ENCODE measurements at places on chromosomes 12 and 14.

- no peak for DNase-seq
Observed at GRCh38 chr12:111758120-111758561, 8.6 kb upstream of the ALDH2 start.

GRCh38 chr12:115872919-115873357 is 404.6 kb downstream of the MED13L start:
- no peak for DNase-seq

DNA sequence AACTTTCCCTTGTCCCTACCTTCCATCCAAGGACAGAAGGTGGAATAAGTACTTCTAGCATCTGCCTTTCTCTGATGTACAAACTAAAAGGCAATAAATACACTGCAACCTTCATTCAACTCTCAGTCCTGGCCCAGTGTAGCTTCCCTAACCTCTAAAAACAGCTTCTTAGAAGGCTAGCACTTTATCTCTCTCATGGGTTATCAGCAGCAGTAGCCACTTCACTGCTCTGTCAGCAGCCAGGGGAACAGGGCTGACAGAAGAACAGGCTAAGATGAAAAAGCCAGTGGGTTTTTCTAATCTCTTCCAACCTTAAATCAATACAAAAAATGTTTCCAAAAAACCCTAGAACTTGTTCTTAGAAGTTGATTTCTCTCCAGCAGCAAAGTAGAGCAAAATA is 13.2 kb downstream of the BAZ2A start:
- DNase-seq, result no peak

- no peak for DNase-seq
Observed at GRCh38 chr14:78785265-78785664, 615.1 kb downstream of the NRXN3 start.

- no peak for DNase-seq
Observed at GRCh38 chr14:105366386-105367074, 31.8 kb upstream of the TEX22 start.

GRCh38 chr12:103665971-103666370 is 78.9 kb downstream of the STAB2 start:
- DNase-seq, result no peak

GRCh38 chr14:64504310-64504896 is at the start of gene ZBTB1:
TSS of gene ZBTB1 (plus strand) at chr14:64504770. CDS start at chr14:64521505, 16,735 bp downstream.
- DNase-seq, result peak; percentile 81

- no peak for DNase-seq
Observed at GRCh38 chr12:102061096-102061559, 663 bp downstream of the WASHC3 start.

DNA sequence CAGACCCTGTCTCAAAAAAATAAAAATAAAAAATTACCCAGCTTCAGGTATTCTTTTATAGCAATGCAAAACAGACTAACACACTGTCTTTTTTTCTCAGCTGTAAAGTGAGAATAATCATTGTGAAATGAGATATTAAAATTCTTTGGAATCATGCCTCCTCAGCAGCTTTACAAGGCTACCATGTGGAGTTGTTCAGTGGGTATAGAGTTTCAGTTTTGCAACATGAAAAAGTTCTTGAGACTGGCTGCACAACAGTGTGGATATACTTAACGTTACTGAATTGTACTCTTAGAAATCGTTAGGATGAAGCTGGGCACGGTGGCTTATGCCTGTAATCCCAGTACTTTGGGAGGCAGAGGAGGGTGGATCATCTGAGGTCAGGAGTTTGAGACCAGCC is 15.7 kb upstream of the MAPKAPK5 start:
- DNase-seq, result no peak

DNA sequence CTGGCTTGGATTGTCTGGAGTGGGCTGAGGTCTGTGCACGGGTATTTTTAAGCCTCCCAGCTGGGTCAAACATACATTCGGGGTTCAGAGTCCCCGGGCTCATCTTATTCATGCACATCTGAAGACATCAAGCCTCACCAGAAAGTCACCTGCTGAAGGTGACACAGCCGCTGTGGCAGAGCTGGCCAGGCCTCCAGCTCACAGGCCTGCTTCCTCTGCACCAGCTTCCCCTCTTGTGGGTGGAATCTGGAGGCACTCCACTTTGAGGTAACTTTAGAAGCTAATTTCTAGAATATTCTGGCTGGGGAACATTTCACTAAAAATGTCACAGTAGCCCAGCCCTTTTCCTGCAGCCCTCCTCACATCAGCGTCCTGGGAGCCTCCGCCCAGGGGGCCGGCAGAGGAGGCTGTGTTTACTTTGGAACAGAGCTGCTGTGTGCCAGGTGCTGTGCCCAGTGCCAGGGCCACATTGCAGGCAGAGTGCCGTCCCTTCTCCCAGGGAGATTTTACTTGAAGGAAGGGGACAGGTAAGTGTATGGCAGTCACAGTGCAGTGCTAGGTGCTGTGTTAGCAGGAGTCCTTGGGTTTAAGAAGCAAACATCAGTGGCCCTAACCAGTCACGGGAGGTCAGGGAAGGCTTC is 62.2 kb downstream of the TSPAN11 start:
- DNase-seq, result no peak

GRCh38 chr14:65483647-65484046 is 71.1 kb downstream of the FUT8 start:
- DNase-seq, result no peak

GRCh38 chr12:2547273-2548044 is 247.3 kb upstream of the FKBP4 start:
- DNase-seq, result no peak

DNA sequence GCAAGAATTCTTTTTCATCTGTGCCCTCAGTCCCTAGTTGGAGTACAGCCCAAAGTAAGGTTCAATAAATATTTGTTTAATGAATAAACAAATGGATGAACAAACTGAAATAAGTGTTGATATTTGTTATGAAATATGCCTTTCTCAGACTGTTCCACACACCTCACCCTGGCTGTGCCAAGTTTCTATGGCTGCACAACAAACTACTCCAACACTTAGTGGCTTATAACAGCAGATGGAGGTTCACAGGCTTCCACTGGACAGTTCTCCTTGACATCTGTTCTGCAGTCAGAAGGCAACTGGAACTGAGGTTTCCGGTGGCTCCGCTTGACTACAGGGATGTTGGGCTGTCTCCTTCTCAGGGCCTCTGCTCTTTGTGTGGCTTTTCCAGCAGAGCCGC is 197.1 kb downstream of the RGS6 start:
- DNase-seq, result no peak

- no peak for DNase-seq
Observed at GRCh38 chr14:59394268-59394667, 70.9 kb downstream of the GPR135 start.

GRCh38 chr12:54689034-54689372 is 40.8 kb upstream of the DCD start:
- no peak for DNase-seq

DNA sequence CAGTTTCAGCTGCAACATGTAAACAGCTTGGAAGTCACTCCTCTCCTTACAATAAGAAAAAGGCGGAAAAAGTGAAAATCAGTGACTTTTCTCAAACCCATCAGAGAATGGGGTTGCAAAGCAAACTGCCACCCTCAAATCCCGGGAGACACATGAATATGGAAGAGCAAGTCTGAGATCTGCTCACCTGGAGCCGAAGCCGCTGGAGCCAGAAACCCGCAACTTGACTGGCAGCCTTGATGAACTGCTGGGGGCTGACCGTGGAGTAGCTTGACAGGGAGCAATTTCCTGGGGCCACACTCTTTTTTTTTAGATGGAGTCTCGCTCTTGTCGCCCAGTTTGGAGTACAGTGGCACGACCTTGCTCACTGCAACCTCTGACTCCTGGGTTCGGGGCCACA is 208.2 kb downstream of the KIF26A start:
- no peak for DNase-seq

DNA sequence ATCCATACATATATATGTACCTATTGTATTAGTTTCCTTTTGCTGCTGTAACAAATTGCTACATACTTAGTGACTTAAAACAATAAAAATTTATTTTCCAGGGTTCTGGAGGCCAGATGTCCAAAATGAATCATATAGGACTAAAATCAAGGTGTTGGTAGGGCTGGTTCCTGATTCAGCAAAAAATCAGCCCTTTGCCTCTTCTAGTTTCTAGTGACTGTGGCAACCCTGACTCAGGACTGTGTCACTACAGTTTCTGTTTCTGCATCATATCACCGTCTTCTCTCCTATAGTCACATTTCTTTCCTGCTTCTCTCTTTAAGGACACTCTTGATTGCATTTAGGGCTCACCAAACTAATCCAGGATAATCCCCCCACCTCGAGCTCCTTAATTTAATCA is 386.3 kb upstream of the TBX3 start:
- no peak for DNase-seq

- DNase-seq, result no peak
Observed at GRCh38 chr12:41724216-41724615, 420.5 kb downstream of the GXYLT1 start.

- DNase-seq, result no peak
Observed at GRCh38 chr14:23864861-23865260, 88.7 kb upstream of the DHRS4 start.

DNA sequence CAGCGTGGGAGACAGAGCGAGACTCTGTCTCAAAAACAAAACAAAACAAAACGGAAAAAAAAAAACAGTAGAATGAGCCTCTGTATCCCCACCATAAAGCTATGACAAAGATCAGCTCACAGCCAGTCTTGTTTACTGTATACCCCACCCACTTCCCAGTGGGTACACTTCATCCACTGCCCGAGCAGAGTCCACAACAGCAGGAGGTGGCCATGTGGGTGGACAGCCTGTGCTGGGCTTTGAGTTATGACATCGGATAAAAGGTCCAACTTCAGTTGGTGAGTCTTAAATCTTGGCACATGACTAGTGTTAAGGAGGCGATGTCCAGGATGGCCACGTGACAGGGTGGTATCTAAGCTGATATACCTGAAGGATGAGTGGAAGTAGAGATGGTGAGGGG is 34.8 kb upstream of the MAPKAPK5 start:
- DNase-seq, result no peak

DNA sequence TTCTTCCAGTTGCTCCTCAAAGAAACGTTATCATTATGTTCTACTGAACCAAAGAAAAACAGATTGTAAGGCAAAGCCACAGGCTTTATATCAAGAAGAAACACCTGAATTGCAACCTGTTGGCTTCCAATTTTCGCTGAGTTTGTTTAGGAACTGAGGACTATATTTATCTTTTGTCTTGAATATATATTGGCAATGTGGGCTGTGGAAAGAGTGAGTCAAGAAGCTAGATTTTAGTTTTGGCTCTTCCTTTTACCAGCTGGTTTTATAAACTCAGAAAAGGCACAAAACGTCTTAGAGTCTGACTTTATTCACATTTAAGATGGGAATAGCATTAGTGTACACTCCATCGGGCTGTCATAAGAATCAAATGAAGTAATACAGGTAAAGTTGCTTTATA is 10.4 kb upstream of the PTHLH start:
- DNase-seq, result no peak

GRCh38 chr12:108605000-108605689 is 7.3 kb upstream of the TMEM119 start:
- no peak for DNase-seq

- no peak for DNase-seq
Observed at GRCh38 chr12:16347391-16348298, at the start of gene MGST1. TSS of gene MGST1 (plus strand) at chr12:16347645. CDS start at chr12:16354253, 6,608 bp downstream.

- no peak for DNase-seq
Observed at GRCh38 chr12:28750946-28751685, 398.0 kb upstream of the FAR2 start.

- no peak for DNase-seq
Observed at GRCh38 chr12:13851828-13852227, 129.6 kb downstream of the GRIN2B start.

DNA sequence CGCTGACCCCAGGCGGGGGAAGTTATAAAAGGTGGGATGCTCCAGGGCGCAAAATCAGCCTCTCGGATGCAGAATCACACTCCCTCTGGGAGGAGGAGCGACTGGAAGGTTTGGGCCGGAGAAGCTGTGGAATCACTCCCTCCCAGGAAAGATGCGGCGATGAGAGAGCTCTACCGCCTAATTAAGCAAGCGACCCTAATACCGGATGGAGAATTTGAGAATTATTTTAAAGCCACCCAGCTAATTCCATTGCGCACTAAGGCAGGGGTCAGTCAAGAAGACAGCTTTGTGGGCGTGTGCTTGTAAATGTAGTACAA is 1.9 kb downstream of the COL2A1 start:
- DNase-seq, result no peak

DNA sequence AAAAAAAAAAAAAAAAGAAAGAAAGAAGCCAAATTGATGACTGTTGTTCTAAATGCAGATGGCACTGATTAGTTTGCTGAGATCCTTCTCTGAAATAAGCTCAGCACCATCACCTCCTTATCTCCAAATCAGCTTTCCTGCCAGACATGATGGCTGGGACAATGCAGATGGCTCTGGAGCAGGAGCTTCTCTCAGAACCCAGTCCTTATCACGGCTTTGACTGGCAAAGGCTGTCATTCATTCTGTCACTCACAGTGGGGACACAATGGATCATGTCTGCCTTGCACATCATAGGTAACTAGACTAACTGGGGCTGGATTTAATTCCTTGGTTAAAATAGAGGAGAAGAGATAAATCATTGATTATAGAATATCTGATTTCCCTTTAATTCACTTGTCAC is 146.3 kb downstream of the PDZRN4 start:
- DNase-seq, result no peak

DNA sequence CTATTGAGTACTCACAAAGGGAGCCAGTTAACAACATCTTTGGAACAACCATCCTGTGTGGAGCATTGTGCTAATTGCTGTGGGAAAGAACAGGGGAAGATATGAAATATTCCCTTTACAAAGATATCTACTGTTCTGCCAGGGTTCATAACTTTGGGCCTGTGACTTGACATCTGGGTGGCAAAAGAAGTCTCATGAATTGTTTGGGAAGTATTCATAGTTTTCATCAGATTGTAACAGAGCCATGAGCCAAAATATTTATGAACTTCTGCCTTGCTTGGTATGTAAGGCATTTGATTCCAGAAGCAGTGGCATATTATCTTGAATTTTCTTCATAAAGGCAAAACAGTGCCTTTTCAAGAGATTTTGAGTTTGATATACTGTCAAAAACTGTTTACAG is 816.2 kb downstream of the DIO2 start:
- DNase-seq, result no peak

DNA sequence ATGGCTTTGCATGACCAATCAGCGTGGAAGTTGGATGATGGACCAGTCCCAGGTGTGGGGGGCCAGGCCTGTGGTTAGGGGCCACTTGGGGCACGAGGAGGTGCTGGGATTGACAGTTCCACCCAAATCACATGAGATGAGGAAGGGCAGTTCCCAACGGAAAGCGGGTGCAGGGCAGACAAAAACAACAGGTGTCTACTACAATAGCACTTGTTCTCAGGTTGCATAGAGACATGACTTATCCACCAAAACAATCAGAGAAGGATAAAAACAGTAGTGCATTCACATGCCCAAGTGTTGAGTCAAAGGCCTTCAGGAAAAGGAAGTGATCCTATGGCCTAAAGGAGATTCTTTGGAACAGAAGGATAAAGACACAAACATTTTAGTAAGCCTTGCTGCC is 14.6 kb upstream of the EIF2B2 start:
- no peak for DNase-seq

GRCh38 chr14:54676812-54677708 is 110.1 kb downstream of the SAMD4A start:
- DNase-seq, result no peak

GRCh38 chr12:107631715-107632114 is 53.9 kb upstream of the PWP1 start:
- no peak for DNase-seq

Measured in stimulated activated CD4-positive, alpha-beta T cell treated with anti-CD3 and anti-CD28 coated beads, Interleukin-1b, Interleukin-23, amount 100 ng/mL, for 24 hours (primary cell).